SIG-M5 (cell line): ENCODE measurements at places on chromosomes 16 and 17.

- no peak for DNase-seq
Measured at GRCh38 chr17:50170662-50171370, 5.0 kb downstream of the SGCA start.

DNA sequence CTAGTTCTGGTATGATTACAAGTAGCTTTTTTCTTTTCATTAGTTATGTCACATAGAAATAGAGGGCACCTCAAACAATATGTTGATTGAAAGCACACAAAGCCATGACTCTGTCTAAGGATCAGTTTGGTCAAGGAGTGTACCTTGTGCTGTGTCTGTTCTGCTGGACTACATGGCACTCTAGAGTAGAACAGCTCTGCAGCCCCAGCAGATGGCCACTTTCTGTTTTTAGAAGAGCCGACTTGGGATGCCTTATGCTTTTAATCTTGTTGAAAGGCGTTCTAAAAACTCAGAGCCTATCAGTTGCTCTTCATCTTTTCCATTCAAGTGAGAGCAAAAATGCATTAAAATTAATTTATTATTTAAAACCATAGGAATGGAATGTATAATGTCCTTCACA lies 49.3 kb upstream of the CA10 start:
- no peak for DNase-seq

DNA sequence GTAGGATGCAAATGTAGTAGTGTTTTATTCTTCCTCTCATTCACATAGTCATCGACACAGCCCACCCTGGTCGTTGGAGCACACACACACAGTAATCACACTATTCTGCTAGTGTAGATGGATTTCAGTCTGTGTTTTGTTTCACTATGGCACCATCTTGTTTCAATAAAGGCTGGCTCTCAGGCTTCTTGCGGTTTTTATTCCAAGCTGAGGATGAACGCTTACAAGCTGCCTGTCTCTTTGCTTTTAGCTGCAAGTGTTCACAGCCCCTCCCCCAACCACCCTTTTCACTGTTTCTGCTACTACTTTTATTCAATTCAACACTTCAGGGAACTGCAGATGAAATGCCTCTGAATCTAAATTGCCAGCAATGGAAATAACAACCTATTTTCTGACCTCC lies 140.9 kb upstream of the PMFBP1 start:
- DNase-seq: no peak

DNA sequence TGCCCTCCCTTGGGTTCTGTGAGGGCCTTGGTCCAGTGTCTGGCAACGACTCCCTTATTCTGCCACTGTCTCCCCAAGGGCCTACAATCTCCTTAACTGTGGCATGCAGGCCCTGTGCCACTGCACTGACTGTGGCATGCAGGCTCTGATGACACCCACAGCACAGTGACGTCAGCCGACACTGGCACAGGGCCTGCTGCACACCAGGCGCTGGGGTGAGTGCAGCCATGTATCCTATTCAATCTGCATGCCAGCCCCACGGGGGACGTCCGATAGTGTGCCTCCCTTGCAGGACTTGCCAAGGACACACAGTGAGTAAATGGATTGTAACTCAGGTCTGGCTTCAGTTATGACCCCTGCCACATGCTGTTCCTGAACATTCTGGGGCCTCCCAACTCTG lies 39.8 kb upstream of the RASD1 start:
- no peak for DNase-seq
